Hematopoietic multipotent progenitor cell (in vitro differentiated cells): ENCODE measurements at places on chromosomes 4 and X. TPM values are rescaled to one million over a fixed set of nuclear protein-coding genes. Genes with fewer than 3 reads are reported as not detected.

- DNase-seq: peak; percentile 10
Measured at GRCh38 chr4:140595065-140595464, 26.3 kb upstream of the UCP1 start.

- DNase-seq: peak; percentile 9
Measured at GRCh38 chr4:70544279-70544868, 26.0 kb downstream of the AMTN start.

GRCh38 chr4:167652267-167652666, 418.0 kb upstream of the SPOCK3 start:
- DNase-seq: no peak

DNA sequence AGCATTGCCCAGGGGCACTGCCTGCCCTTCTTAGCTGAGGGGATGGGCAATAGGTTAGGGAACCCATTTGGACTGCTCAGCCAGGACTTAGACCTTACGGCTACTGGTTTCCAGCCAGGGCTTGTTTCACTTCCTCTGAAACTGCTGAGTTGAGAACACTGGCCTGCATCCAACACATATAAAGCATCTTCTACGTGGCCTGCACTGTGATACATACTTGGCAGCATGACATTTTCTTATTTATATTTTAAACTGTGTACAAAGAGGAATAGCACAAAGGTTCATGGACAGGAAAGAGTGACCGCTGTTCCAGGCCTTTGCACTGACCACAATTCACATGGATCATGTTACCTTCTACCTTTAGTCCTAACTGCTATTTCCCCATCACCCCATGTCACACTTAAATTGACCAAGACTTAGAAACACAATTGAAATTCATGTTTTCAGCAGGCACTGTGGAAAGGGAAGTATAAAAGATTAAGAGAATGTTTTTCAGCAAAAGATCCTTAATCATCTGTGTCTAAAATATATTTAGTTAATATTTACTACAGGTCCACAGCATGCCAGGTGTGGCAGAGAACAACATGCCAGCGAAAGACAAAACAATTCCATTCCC, 43.7 kb downstream of the NLGN4X start:
- no peak for DNase-seq

DNA sequence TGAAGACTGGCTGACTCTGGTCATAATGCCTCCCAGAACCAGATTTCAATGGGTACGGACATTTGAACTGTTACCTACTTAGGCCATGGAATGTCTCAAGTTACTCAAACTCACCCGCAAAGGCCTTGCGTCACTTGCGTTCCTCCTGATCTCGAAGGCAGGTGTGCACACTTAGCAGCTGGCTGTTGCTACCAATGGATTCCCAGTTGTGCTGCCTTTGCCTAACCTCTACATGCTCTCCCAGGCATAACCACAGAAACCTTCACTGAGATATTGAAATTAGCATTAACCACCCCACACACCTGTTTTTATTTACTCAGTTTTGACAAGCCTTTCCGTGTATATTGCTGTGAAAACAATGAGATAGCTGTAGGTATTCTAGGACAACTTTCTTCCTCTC, 2.8 kb downstream of the ERVMER34-1 start:
- DNase-seq: no peak

GRCh38 chr4:183727482-183727881, 68.4 kb downstream of the TRAPPC11 start:
- DNase-seq: no peak

DNAAF6 gene
- total RNA-seq: not detected

SETD7 gene
- total RNA-seq: 8.1 TPM

H2BW2 gene
- total RNA-seq: not detected

GK gene
- total RNA-seq: 5.7 TPM
